ENCODE measurements at places on chromosomes 7 and 10. TPM values are rescaled to one million over a fixed set of nuclear protein-coding genes. Genes with fewer than 3 reads are reported as not detected.

A1CF gene
- total RNA-seq: not detected

GRCh38 chr7:129169171-129169671, 19.2 kb upstream of the SMO start:
- no peaks in the 10 kb centered on the region for H3K4me1 ChIP-seq
- 0 out of 2 replicates have a peak, but pooled peaks cover 6% of the 10 kb centered on the region for H3K27me3 ChIP-seq
- peak overlapping the region; percentile 69 for H3K4me3 ChIP-seq
- H3K27ac ChIP-seq: no peak overlapping the region
- H3K36me3 ChIP-seq: no peaks in the 10 kb centered on the region

GRCh38 chr7:103113164-103113563, 35.7 kb downstream of the NAPEPLD start:
- peak; percentile 94 for DNase-seq
- peaks cover 15% of the 10 kb centered on the region for H3K4me1 ChIP-seq
- peak overlapping the region; percentile 28 for H3K27ac ChIP-seq
- no peaks in the 10 kb centered on the region for H3K36me3 ChIP-seq
- H3K4me3 ChIP-seq: no peak overlapping the region

- DNase-seq: peak; percentile 57
- no peak overlapping the region for H3K4me3 ChIP-seq
- peak overlapping the region; percentile 35 for H3K27ac ChIP-seq
- H3K36me3 ChIP-seq: no peaks in the 10 kb centered on the region
Observed at GRCh38 chr7:46317256-46317655, 396.2 kb upstream of the IGFBP3 start.

- no peaks in the 10 kb centered on the region for H3K36me3 ChIP-seq
- no peaks in the 10 kb centered on the region for H3K27me3 ChIP-seq
Observed at GRCh38 chr7:40965016-40965415, 737.9 kb downstream of the INHBA start.

Measured in GM23248 (cell line).